ENCODE measurements at places on chromosomes 1 and 21.

DNA sequence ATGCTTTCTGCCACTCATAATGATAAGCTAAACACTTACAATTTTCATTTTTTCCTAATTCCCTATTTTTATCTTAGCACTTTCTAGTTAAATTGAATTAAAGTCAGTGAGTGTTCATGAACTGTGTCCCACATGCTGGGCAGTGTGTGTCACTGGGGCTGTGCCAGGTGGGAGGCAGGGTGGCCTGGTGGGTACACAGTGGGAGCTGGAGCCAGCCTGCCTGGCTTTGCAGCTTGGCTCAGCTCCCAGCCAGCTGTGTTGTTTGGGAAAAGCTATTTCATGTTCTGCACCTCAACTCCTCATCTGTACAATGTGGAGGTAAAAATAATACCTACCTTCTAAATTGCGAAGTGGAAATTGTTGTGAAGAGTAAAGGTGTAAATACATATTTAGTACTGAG lies 238.4 kb downstream of the PLA2G4A start:
- no peak for DNase-seq

- no peak for DNase-seq
Measured at GRCh38 chr1:157952601-157953000, 40.8 kb upstream of the KIRREL1 start.

DNA sequence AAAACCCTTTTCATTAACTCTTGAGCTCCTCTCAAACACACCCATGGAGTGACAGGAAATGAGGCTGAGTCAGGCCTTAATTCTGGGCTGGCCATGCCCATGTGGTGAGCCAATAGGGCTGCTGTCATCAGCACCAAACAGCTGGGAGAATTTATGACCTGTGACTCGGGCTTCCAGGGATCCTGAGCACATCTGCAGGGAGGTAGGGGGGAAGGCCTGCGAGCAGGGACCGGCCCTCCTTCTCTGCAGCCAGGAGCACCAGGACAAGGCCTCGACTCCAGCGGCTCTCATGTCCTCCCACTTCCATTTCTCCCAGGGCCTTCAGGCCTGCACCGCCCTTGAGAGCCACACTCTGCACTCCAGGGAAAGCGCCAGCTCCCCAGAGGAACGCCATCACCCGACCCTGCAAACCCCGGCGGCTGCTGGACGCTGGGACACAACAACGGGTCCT lies 14.6 kb downstream of the RIPK4 start:
- DNase-seq, result no peak

- DNase-seq, result no peak
Measured at GRCh38 chr1:216892581-216893160, 169.4 kb upstream of the ESRRG start.

DNA sequence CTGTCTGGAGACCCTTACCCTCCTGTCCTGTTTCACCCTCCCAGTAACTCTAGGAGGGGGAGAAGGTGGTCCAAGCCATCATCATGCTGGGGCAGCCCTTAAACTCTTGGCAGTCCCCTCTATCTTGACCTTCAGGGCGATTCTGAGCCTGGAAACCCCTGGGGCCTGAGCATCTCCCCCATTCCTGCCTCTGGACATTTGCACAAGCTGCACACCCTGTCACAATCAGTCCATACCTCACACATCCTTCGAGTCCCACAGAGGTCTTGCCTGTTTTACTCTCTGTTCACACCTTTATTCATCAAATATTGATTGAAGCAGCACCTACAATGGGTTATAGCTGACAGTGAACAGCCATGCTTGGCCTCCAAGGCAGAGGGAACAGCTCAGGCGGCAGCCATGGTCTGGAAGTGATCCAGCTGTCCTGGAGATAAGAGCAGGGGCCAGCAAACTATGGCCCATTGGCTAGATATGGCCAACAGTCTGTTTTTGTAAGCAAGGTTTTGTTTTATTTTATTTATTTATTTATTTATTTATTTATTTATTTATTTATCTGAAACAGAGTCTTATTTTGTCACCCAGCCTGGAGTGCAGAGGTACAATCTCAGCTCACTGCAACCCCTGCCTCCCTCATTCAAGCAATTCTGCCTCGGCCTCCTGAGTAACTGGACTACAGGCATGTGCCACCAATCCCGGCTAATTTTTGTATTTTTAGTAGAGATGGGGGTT lies 7.1 kb upstream of the FAM131C start:
- no peak for DNase-seq

DNA sequence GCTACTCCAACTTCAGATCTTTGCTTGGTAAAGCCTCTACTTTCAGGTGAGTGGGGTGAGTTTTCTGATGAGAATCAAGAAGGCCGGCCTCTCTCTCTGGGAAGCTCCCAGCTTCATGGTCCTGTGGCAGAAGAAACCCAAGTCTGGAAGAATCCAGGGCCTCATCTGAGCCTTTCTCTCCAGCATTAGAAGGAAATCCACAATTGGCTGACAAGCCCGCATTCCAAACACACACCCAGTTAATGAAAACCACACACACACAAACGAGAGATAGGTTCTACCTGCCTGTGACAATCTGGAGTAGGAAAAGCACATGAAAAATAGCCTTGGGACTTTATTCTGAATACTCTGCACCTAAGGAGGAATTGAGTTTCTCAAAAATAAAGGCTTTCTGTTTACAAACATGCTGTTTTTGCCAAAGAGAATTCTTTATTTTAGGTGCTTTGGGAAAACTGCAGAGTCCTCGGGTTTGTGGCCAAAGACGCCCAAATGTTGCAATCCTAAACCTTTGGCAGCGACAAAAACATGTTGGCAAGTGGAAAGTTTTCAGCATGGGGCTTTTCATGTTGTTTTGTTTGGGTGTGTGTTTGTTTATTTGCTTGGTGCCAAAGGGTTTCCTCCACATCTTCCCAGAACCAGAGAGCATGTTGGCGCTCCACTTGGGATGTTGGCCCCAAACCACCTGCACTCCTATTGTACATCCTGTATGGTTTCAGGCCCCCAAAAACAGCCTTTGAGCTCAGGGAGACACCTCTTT lies 216.2 kb downstream of the SETD4 start:
- no peak for DNase-seq

Data from inflammatory macrophage (primary cell).